ENCODE measurements at places on chromosomes 4 and X.
A peak's percentile ranks its signal among the peaks of the same experiment; 100 is the strongest.

DNA sequence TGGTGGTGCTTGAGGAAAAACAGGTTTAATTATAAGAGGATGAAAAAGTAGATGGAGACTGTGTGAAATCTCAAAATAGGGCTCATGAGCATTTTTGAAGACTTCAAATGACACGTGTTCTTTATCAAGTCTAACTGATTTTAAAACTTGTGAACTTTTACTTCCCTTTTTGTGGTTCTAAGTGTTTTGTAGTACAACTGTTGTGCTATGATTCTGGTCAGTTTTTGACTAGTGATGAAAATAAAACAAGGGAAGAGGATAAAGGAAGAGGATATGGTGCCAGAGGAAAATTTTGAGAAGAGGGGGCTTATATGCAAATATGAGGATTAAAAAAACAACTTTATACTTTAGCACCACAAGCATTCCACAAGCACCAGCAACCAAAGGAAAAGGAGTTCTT is 644.0 kb downstream of the RPA4 start:
- DNase-seq: no peak

- DNase-seq: no peak
Measured at GRCh38 chr4:36053930-36054329, 190.4 kb downstream of the ARAP2 start.

GRCh38 chrX:118807151-118808017 is 16.2 kb upstream of the ZCCHC12 start:
- DNase-seq: peak; percentile 66

GRCh38 chr4:154276496-154276895 is 215.1 kb downstream of the DCHS2 start:
- no peak for DNase-seq

GRCh38 chrX:100696699-100697351 is 35.1 kb downstream of the SYTL4 start:
- no peak for DNase-seq

DNA sequence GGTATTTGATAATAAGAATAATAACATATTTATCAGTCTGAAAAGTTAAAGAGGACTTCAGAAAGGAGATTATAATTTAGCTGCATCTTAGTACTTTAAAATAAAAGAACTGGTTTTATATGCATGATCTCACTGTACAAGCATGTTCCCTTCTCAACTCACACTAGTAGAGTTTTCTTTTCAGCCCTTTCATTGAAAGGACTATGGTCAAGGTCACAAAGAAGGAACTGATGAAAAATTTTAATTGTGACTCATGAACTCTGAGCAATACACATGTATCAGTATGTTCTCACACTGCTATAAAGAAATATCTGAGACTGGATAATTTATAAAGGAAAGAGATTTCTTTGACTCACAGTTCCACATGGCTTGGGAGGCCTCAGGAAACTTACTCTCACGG is 73.7 kb upstream of the NDST4 start:
- DNase-seq: no peak

- DNase-seq: peak; percentile 71
Measured at GRCh38 chrX:44871931-44872820, 812 bp upstream of the KDM6A start.

- peak; percentile 50 for DNase-seq
Measured at GRCh38 chr4:7904952-7905915, 34.4 kb downstream of the AFAP1 start.
